ENCODE measurements at places on chromosomes 2 and 18.

- peak; percentile 83 for DNase-seq
Observed at GRCh38 chr2:85602476-85603234, at the start of gene TMEM150A. Gene TMEM150A (minus strand): TSS chr2:85602698. CDS start chr2:85601948, 750 bp downstream.

DNA sequence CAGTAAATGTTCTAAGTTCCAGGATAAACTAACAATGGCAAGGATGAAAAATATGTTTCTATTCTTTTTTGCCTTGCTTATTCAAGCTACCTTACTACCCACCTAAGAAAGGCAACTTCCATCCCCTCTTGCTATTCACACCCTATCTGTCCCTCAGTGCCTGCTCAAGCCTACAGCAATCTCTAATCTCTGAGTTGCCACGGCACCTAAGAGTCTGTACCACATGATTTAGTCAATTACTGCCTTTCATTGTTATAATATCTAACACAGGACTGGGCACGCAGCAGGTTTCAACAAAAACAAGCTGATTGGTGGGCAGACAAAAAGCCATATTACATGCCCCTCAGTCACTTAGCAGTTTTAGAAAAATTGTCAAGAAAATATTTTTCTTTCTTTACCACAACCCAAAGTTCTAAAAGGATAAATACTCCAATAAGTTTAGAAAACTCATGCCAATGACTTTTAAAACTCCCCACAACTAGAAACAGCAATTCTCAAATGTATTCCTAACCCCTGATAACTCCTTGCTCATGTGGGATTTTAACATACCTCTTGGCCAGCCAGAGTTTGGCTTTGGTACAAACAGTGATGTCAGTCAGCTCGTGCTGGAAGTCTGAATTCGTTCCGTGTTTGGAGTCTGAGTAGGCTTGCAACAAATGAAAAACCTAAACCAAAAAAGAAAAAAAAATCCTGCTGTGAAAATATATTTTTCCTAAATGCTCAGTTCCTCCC, 117.3 kb upstream of the ZFP36L2 start:
- DNase-seq, result no peak

DNA sequence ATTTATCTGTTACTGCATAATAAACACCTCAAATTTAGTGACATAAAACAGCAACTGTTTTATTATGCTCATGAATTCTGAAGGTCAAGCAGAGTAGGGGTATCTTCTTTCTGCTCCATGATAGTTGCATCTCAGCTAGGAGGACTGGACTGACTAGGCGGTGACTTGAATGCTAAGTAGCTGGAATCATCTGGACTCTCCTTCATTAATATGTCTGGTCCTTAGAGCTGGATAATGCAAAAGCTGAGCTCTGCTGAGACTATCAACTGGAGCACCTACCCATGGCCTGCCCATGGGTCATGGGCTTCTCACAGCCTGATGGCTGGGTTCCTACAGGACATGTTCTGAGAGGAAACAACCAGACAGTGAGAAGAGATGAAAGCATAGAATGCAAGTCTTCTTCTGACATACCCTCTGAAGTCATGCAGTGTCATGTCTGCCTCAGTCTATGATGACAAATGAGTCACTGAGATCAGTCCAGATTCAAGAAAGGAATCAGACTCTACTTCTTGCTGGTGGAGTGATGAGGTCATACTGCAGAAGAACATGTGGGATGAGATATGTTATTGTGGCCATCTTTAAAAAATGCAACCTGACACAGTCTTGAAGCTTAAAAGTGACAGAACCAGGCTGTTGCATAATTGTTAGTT, 174.2 kb upstream of the OSR1 start:
- no peak for DNase-seq

GRCh38 chr18:49967171-49967570, 153.8 kb upstream of the ACAA2 start:
- no peak for DNase-seq

DNA sequence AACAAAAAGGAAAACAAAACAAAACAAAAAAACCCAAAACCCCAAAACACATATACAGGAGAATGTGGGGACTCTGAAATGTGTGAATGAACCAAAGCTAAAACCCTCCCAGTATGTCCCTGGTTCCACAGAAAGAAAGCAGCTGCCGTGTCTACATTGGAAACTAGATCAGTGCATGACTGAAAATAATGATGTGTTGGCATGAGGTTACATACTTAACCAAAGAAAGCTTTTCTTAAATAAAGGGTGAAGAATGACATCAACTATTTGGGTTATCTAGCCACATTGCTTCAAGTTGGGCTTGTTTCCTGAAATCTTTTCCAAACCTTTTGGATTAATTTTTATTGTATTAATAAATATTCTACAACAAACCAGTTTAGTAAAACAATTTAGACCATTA, 91.9 kb upstream of the FN1 start:
- no peak for DNase-seq

- no peak for DNase-seq
Observed at GRCh38 chr2:15708865-15709820, 117.5 kb downstream of the DDX1 start.

DNA sequence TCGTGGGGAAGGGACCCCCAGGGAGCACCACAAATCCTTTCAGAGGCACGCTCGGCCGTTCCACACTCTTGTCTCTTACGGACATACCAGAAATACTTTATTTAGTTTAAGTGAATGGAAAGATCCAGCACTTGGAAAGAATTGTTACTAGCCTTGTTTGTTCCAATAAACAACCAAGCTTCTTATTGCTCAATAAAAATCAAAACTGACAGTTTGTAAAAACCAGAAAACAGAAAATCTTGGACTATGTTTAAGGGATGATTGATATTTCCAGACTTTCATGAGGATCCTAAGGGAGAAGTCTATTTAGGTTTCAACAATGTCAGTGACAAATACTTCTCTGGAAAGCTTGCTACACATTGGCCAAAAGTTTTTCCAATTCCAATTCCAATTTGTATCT, 31.6 kb upstream of the CCBE1 start:
- no peak for DNase-seq

DNA sequence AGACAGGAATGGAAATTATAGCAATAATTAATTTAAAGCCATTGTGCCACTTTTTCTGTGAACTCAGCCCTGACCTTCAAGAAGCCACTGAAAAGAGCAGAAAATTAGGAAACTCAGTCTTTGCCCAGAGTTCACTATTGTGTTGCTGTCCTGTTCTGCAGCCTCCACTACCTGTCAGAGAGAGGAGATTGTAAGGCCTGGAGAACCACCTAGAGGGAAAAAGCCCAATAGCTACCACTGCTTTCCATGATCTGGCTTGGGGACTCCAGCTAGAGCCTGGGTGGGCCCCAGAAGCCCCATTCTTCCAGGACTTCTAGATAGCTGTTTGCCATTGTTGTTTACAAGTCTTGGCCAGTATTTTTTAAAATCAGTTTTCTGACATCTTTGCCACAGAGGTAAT, 176.1 kb upstream of the KLF7 start:
- no peak for DNase-seq

GRCh38 chr2:100289020-100289419, 33.3 kb downstream of the LONRF2 start:
- DNase-seq, result no peak

DNA sequence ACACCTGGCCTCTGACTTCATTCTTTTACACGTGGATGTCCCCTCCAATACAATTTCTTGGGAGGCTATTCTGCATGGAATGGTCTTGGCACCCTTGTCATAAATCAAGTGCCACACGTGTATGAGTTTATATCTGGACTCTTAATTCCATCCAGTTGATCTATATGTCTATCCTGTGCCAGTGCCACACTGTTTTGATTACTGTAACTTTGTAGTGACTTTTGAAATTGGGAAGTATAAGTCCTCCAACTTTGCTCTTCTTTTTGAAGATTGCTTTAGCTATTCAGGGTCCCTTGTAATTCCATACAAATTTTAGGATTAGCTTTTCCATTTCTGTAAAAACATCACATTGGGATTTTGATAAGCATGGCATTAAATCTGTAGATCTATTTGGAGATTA, 43.5 kb downstream of the HS1BP3 start:
- DNase-seq, result no peak

GRCh38 chr2:46225150-46225625, 72.0 kb upstream of the EPAS1 start:
- no peak for DNase-seq

- DNase-seq, result no peak
Observed at GRCh38 chr2:105806996-105807395, 62.3 kb downstream of the NCK2 start.

DNA sequence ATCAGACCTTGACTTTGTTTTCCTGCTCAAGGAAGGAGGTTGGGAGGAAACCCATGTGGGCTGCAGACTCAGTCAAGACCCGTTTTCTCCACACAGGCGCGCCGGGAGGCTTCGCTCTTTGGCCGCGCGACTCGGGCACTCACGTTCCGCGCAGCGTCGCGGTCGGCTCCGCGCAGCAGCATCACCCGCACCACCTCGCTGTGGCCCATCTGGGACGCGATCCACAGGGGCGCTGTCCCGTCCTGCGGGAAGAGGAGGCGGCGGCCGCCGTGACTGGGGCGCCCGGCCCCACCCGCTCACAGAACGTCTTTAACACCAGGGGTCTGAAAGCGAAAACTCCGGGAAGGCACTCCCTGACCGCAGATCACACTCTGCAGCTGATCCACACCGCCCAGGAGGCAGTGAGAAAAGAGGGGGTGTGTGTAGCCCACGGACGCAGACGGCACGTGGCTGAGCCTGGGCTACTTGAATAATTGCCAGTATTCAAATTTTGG, 33.1 kb upstream of the NPC1 start:
- DNase-seq, result peak; percentile 37

GRCh38 chr18:48820483-48821250, 130.1 kb downstream of the SMAD7 start:
- no peak for DNase-seq

DNA sequence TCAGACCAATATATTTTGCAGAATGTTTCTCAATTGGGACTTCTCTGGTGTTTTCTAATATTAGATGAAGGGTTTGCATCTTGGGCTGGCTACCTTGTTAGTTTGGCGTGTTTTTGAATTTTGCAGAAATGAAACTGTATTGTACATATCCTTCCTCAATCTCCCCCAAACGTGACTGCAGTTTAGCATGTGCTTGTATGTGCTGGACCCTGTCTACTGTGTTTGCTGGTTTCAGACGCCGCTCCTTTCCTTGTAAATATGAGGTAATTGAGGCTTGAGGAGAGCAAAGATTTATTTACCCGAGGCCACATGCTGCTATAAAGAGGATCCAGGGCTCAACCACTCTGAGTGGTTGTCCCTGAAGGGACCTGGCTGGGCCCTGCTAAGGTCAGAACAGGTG, 57.2 kb downstream of the NGEF start:
- DNase-seq, result no peak

DNA sequence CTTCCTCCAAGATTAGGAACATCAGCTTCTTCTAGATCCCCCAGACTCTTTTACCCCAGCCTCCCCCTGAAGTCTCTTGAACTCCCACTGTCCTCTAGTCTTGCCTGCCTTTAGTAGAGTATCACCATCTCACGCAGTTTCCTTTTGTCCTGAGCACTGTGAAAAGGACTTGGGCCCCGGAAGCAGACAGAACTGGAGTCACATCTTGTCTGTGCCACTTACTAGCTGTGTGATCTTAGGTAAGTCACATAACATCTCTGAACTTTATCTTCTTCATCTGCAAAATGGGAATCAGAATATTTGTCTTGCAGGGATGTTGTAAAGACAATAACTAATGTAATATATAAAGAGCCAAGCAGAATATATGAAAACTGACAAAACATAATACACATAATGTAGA, 8.4 kb upstream of the TRABD2A start:
- no peak for DNase-seq

- peak; percentile 63 for DNase-seq
Observed at GRCh38 chr2:24491542-24492420, 727 bp downstream of the NCOA1 start.

DNA sequence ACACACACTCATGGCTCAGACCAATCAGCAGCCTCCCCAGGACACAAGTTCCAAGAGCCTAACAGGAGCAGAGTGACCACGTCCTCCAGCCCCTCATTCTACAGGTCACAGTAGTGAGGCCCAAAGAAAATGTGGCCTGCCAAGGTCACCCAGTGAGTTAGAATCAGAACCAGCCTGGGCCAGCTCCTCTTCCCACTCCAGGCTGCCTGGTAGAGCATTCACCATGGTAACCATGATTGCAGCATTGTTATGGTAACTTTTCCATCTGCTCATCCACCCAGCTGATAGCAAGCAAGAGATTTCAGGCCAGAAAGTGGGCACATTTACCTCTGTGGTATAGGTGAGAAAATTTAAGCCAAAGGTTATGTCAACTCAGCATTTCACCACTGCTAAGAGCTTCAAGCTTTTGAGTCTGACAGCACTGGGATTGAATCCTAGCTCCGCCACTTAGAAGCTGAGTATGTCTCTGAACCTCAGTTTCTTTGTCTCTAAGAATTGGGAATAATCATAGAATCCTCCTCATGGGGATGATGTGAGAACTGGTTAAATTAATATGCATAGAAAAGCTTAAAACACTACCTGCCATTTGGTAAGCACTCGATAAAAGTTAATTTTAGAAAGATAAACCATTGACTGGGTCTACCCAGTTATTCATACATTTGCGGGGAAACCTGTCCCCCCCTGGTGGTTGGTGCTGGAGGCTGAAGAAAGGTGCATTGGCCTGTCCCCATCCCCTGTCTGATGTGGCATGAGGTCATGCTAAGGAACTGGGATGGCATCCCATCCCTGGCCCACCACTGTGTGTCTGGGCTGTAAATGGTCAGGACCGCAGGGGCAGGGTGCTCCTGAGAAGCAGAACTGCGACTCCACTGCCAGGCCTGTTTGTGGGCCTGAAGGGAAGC, 181.5 kb downstream of the KLHL29 start:
- no peak for DNase-seq

- no peak for DNase-seq
Observed at GRCh38 chr2:100673115-100673514, 110.3 kb downstream of the PDCL3 start.

DNA sequence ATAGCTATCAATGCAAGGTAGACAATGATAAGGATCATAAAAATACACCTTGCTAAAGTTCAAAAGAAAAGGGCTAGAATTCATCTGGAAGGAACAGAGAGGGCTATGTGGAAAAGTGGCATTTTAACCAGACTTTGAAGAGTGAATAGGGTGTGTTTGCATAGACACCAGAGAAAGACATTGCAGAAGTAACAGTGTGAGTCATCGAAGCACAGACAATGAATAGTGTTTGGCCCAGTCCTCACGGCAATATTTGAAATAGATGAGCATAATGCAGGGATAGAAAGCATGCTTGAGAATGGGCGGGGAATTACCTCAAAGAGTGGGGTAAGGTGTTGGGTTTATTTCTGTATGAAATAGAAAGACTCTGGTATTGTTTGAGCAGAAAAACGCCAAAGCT, 24.2 kb downstream of the MYT1L start:
- no peak for DNase-seq

DNA sequence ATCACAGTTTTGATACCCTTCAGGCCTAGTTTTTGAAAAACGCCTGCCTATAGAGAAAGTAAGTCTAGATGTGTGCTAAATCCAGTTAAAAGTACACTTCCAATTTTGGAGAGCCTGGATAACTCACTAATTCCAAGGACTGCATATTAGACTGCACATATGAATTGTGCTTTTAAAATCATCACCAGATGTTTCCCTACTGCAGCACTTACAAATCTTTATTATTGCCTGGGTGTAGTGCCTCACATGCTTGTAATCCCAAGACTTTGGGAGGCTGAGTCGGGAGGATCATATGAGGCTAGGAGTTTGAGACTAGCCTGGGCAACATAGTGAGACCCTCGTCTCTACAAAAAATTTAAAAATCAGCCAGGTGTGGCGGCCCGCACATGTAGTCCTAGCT, 35.9 kb upstream of the HTR2B start:
- DNase-seq, result no peak

GRCh38 chr2:113012436-113013335, 7.4 kb downstream of the IL36A start:
- DNase-seq, result no peak

GRCh38 chr2:74250189-74250631, 51.8 kb downstream of the MTHFD2 start:
- peak; percentile 49 for DNase-seq

GRCh38 chr2:165691615-165692014, 102.4 kb downstream of the GALNT3 start:
- DNase-seq, result no peak

Measured in liver (tissue), 10 donors.